ENCODE measurements at places on chromosomes 16 and 17.
A peak's percentile ranks its signal among the peaks of the same experiment; 100 is the strongest.

DNA sequence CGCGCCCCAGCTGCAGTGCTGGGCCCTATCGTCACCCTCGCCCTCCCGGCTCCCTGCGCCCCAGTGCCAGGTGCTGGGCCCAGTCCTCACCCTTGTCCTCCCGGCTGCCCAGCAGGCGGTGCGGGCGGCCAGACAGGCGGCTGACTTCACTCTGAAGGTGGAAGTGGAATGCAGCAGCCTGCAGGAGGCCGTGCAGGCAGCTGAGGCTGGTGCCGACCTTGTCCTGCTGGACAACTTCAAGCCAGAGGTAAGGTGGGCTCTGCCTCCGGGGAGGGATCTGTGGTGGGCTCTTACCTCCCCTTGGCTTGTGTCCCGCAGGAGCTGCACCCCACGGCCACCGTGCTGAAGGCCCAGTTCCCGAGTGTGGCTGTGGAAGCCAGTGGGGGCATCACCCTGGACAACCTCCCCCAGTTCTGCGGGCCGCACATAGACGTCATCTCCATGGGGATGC is 17.9 kb downstream of the QPRT start:
- no peak for DNase-seq

GRCh38 chr17:17766077-17766743 is 70.6 kb downstream of the SREBF1 start:
- DNase-seq, result no peak

DNA sequence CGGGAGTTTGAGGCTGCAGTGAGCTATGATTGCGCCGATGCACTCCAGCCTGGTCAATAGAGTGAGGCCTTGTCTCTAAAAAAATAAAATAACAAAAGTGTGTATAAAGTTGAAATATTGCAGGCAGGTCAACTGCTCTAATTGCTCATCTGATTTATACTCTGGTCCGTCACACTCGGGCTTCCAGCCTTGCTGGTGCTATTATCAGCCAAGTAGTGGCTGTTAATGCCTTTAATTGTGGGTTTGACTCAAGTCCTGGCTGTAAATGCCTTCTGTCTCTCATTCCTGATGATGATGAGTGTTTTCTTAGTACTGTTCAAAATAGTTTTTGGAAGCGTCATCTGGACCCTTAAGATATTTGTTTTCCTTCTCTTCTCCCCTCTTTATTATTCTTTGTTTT is 18.4 kb downstream of the SYT17 start:
- DNase-seq, result no peak

GRCh38 chr17:10743316-10744009 is 13.6 kb upstream of the TMEM220 start:
- DNase-seq, result no peak

DNA sequence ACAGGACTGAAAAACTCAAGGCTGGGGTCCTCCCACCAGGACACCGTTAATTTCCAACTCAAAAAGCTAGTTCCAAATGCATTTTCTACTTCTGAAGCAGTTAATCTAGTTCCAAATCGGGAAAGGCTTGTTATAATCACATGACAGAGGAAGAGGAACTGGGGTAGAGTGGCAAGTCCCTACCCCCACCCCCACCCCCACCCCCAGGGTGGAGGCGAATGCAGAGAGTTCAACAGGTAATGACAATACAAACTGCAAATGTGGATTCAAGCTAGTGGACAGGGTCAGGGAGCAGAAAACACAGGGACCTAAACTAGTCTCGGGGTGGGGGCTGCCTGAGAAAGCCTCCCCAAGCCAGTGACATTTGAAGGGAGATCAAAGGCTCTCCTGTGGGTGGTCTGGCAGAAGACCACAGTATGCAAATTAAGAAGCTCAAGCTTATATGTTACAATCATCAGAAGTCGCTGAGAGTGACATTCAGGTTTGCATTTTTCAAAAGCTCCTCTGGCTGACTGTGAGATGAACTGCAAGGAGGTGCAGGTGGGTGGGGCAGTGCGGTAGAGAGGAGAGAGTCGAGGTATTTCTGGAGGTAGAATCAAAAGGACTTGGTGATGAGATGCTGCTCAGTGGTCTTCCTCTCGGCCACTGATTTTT is 56.4 kb upstream of the SLC25A19 start:
- DNase-seq, result no peak

- no peak for DNase-seq
Observed at GRCh38 chr17:49987681-49988441, 7.2 kb downstream of the DLX3 start.

DNA sequence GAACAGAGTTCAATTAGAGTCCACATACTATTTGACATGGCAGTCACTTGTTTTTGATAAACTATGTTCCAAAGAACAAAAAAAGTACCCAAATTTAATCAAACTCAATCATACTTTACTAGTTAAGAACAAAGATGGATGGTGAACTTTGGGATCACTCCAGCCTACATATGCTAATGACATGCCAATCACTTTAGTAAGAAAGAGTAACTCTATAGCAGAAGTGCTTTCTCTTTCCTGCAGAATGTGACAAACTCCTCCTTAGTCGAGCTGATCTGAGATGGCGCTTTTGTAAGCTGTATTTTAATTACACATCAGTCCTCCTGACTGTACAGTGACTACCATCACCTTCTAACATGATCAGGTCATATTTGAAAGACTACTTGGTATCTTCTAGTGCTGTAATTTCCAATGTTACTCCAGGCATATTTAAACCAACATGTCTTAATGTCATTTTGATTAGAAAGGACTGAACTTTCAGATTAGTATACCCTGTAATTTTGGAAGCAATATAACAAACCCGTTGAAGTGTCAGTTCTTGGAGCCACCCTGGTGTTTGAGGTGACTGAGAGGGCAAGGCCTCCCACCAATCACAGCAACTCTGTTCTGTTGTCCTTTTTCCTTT is 4.1 kb downstream of the NETO2 start:
- no peak for DNase-seq

DNA sequence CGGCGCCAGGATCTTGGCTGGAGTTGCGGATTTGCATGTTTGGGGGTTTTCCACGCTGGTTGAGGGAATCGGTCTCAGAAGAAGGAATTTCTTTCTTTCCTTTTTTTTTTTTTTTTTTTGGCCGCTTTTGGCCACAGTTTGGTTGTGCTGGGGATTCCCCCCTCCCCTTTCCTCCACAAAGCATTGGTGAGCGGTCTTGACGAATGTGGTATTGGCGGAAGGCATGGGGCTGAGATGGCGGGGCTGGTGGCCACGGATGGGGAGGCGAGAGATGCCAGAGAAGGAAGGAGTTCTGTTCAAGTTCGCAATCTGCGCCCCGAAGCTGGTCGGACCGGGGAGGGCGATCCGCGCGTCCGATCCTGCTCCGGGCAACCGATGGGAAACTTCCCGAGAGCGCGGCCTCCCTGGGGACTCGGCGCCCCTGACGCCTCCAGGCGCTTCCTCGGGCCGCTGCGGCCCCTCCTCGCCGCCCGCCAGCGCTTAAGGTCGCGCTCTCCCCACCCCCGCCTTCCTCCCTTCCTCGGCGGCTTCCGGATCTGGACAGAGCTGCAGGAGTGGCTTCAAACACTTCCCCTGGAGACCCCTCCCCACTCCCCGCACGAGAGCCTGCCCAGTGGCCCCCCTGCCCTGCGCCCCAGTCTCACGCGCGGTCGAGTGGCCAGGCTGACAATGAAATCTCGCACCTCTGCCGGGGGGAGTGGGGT is 43.2 kb downstream of the RAI1 start:
- DNase-seq, result no peak

GRCh38 chr17:42274812-42275526 is 1.2 kb downstream of the STAT5B start:
- DNase-seq, result no peak

DNA sequence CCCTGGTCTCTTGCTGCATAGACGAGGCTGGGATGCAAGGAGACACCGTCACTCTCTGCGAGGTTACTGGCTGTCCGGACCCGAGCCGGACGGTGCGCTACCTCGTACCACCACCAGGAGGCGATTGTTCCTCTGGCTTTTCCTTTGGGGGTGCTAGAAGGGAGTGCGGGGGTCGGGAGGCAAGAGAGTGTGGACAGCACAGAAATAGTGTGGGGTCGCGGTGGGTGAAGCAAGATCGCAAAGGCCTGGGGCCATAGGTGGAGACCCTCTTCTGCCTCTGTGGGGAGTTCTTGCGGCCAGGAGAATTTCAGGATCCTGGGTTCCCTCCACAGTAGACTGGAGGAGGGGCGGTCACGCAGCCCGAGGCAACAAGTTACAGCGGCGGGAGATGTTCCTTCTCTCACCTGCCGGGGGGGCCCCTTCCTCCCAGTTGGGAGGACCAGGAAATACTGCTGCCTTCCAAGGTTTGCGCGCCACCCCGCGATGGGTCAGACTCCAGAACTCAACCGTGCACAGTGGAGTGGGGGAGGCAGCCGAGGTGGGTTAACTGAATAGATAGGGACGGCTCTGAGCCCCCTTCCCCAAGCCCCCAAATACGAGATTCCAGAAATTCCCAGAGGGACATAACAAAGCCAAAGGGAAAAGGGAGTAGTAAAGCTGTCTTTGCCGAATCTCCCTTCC is 6.9 kb downstream of the PHOSPHO1 start:
- no peak for DNase-seq

DNA sequence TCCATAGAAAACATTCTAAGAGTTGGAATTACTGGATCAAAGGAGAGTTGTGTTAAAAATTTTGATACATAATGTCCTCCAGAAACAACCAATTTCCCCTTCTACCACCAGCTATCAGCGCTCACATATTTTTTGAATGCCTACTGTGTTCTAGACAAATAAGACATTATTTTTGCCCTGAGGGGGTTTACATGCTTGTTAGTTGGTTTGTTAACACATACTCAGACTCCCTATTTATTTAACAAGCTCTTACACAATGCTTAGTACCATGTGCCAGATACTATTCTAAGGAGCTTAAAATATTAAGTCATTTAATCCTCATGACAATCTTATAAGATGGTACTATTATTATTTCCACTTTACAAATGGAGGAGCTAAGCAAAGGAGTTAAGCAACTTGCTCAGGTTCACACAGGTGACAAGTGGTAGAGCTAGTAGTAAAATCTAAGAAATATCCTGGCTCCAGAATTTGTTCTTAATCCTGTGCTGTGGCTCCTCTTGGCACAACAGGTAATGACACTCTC is 194.2 kb downstream of the UTP18 start:
- DNase-seq, result no peak

- peak; percentile 58 for DNase-seq
Observed at GRCh38 chr17:68398691-68399637, 58.3 kb downstream of the WIPI1 start.

DNA sequence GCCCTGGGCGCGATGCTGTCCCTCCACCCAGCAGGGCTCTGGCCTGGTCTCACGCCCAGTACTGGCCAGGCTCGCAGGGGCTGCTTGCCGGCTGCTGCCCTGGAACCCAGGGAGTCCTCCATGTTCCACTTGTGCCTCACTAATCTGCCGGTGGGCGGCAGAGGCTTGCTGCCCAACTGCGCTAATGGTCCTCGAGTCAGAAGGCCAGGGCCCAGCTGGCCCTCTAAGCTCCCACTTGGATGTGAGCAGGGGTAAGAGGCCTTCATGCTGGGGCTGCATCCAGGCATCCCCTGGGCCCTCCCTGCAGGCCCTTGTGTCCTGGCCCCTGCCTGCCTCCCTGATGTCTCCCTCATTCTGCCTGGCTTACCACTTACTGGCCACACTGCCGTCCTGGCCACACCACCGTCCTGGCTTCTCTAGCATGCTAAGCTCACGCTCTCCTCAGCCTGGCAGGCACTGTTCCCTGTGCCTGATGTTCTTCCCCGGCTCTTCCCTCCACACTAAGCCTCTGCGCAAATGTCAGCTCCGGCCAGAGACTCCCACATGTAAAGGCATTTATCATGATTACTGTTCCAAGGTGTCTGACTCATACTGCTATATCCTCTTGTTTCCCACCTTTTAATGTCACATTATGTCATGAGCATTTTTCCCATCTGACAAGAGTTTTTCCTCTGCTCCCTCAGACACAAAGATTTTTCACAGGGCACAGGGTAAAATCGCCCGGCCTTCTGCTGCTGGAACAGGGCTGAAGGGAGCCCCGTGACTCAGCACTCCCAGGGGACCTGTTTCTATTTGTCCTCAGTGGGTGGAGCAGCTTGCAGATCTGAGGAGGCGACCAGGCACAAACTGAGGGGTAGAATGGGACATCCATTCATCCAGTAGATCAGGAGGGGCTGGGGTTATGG is 15.9 kb downstream of the B9D1 start:
- no peak for DNase-seq

- peak; percentile 79 for DNase-seq
Observed at GRCh38 chr17:1627982-1628855, at the start of gene SLC43A2. SLC43A2 (minus strand) TSS chr17:1628834; CDS start chr17:1627874, 960 bp downstream.

DNA sequence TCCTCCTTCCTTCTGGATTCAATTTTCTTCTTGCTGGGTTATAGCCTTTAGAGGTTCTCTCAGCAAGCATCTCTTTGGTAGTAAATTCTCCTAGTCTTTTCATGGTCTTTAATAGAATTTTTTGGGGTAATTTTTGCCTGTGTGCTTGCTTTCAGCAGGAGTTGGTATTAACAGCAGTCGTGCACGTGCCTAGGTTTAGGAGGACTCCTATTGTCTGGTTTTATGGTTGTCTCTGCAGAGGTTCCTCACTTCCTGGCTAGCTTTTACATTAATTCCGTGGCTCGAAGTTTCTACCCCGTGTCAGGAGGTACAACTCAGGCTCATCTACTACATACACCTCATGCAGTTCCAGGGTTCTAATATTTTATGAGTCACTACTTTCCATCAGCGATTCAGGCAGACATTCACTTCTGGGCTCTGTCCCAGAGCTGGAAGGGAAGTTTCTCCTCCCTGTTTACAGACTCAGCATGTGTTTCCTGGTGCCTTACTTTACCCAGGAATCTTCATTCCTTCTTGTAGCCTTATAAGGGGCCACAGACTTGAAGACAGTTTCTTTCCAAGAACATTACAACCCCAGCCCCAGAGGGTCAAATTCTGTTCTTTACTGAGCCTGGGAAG is 643.6 kb downstream of the HS3ST4 start:
- DNase-seq, result no peak

- no peak for DNase-seq
Observed at GRCh38 chr16:1723450-1724147, 17.6 kb downstream of the MAPK8IP3 start.

DNA sequence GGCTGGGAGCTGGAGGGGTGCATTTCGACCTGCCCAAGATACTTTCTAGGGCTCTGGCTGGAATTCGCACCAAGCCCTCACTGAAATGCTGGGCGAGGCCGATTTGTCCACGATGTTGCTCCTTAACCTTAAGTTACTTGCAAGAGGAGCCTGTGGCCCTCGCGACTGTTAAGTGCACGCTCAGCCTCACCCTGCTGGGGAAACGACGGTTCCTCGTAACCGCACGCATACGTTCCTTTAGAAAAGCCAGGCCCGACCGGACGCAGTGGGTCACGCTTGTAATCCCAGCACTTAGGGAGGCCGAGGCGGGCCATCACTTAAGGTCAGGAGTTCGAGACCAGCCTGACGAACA is 607 bp upstream of the NCOR1 start:
- no peak for DNase-seq

Data from NCI-H1930 (cell line).